Fibroblast of skin of left biceps (primary cell): ENCODE measurements at places on chromosomes 6 and 20.

DNA sequence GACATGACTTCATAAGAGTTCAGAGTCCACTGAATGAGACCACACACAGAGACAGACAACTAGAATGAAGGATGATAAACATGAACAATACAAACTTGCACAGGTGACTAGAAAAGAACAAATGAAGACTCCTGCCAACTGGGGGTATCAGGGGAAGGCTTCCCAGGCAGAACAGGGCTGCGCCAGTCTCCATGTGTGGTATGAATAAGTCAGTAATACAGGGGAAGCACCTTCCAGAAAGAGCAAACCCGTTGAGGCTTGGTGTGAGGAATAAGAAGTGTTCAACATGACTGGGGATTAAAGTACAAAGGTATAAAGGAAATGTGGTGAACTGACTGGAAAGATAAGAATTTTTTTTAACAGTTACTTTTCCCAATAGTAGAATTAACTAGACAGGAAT lies 3.7 kb upstream of the SLC17A2 start:
- no peak for DNase-seq

DNA sequence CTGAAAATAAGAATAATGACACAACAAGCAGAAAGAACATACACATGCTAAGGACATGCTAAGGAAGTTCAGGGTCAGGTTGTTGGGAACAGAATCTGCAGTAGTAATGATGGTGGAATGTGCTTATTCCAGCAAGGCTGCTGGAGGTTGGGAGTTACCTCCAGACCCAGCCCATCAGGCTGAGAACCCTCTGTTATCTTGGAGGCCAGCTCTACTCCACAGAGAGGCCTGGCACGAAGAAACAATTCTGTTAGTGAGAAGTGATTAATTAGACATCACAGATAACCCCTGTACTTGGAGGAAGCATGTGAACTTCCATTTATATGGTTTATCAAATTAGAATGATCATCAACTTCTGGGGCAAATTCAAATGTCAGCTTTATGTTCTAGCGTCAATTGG lies 22.1 kb upstream of the ARHGAP18 start:
- DNase-seq: no peak

DNA sequence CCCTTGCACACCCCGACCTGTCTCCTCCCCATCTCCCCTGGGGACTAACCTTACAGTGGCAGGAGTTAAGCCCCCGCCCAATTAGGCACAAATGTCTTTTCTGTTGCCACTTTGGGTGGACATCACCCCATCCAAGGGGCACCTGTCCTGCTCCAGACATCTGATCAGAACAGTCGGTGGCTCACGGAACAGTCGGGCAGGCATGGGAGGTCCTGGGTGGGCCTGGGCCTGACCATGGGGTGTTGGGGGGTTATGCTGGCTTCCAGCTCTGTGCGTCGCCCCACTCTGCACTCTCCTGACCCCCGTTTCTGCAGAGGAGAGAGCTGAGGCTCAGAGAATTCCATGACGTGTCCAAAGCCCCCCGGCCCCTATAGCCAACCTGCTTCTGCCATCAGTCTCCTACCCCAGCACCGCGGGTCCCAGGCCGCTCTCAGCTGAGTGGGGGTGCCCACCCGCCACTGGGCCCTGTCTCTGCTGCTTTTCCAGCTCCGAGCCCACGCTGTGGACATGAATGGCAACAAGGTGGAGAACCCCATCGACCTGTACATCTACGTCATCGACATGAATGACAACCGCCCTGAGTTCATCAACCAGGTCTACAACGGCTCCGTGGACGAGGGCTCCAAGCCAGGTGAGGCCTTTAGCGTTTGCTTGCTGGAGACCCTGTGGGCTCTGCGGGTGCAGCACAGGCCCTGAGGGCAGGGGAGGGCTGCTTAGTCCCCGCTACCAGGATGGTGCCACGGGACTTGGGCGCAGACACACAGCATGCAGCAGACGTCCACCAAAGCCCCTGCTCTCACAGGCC lies 213.2 kb downstream of the TAF4 start:
- no peak for DNase-seq

- no peak for DNase-seq
These were observed 4.9 kb upstream of the DAAM2 start for GRCh38 chr6:39787322-39787721.

DNA sequence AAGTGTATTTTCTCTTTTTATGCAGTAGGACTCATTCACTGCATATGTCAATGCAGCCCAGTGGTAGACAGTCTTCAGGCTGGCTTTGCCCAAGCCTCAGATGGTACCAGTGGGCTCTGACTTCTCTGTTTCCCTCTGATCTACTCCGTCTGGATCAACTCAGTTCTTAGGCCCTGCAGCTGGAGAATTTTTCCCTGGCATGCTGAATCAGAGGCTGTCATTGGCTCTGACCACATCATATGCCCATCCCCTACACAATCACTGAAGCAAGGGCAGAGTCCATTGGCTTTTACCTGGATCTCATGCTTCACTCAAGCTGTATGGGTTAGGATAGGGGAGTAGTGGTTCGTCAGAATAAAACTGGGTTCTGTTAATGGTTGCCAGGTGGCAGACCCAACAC lies 57.8 kb downstream of the KIZ start:
- DNase-seq: peak; percentile 9

GRCh38 chr6:130829333-130829910 lies 2.2 kb downstream of the SMLR1 start:
- no peak for DNase-seq

DNA sequence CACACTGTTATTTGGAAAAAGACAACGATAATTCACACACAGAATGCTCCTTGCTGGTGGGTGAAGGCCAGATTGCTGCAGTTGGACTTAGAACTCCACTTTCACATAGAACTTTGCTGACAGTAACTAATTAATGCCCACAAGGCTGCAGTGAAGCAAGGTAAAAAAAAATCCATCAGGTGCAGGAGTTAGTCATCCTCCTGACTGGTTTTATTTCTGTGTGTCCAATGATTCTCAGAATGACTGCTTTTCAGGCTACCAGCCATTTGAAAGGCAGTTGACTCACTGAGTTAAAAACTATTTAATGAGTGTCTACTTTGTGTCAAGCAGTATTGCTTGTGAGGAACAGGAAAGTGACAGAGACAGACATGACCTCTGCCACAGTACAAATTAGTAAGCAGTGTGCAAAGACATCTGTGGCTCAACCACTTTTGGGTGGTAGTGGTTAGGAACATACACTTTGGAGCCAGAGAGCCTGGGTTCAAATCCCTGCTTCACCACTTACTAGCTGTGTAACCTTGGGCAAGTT lies 41.9 kb downstream of the ELOVL5 start:
- DNase-seq: no peak

DNA sequence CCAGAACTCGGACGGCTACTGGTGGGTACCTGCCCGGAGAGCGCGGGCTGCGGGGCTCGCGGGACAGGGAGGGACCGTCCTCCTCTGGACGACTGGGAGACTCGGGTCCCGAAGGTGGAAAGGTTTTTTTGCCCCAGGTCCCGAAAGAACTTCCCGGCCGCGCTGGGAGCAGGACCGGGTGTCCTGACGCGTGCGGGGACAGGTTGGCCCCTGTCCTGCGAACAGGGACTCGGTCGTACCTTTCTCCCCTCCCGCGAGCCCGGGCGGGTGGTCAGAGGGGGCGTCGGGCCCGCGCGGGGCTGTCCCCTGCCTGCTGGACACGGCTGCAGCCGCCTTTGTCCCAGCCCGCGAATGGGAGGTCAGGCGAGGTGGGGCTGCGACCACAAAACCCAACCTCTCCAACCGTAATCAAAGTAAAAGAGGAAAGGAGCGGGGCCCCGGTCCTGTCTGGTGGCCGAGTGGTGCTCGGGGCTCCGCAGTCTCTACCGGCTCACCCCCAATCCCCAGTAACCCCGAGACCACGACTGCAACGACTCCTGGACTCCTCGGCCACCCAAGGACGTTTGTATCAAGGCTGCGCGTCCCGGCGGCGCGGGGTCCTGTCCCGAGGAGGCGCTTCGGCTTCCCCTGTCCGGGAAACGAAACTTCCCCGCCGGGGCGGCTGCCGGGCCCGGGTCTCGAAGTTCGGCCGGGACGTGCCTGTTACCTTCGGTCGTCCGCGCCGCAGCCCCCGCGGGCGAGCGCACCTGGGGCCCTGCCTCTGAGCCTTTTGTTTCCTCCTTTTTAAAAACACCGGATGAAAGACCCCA lies 798 bp downstream of the DSP start:
- DNase-seq: no peak

- DNase-seq: no peak
These were observed 3.6 kb downstream of the SERINC3 start for GRCh38 chr20:44518248-44518647.

GRCh38 chr6:45477790-45478189 lies 100.1 kb upstream of the SUPT3H start:
- DNase-seq: no peak

DNA sequence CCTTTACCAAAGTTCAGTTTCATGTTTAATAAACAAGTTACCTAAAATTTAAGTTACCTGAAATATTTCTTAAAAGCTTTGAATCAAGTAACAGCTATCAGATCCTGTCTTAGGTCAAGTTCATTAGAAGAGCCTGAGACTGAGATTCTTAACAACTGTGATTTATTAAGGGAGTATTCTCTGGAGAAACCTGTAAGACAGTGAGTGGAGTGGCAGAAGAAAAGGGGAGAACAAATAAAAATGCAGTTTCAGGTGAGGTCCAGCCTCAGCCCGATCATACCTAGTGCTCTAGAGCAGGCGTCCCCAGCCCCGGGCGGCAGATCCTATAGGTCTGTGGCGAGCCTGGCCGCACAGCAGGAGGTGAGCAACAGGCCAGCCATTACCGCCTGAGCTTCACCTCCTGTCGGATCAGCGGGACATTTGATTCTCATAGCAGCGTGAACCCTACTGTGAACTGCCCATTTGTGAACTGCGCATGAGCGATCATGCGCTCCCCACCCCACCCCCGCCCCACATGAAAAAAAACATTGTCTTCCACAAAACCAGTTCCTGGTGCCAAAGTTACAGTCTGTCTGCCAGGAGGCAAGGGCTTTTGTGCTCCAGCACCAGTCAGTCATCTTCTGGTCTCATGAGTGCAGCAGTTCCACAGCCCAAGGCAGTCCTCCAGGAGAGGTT lies 59.2 kb upstream of the ADGRB3 start:
- DNase-seq: no peak

- no peak for DNase-seq
These were observed 26.8 kb downstream of the DOK5 start for GRCh38 chr20:54502179-54502578.

DNA sequence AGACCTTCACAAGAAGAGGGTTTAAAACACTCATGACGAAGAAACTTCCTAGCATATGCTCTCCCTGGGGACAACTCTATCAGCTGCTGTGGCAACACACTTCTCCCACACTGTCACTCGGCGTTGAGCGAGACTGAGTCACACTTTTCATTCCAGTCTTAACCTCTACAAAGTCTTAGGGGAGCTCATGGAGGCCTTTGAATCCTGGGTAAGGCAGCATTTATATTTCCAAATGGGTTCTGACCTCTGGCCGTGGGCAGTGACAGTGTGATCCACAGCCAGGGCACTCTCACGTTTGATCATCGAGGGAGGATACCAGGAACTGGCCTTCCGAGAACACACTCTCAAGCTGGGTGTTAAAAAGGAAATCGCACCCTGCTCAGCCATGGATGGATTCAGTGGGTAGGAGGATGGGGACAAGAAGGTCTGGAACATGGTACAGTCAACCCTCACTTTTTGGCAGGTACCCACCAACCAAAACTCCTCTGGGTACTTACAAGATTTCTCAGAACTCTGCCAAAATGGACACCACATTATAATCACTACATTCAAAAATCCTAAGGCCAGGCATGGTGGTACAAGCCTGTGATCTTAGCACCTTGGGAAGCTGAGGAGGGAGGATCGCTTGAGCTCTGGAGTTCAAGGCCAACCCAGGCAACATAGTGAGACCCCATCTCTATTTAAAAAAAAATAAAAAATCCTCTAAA lies 19.6 kb downstream of the RRBP1 start:
- peak; percentile 35 for DNase-seq

DNA sequence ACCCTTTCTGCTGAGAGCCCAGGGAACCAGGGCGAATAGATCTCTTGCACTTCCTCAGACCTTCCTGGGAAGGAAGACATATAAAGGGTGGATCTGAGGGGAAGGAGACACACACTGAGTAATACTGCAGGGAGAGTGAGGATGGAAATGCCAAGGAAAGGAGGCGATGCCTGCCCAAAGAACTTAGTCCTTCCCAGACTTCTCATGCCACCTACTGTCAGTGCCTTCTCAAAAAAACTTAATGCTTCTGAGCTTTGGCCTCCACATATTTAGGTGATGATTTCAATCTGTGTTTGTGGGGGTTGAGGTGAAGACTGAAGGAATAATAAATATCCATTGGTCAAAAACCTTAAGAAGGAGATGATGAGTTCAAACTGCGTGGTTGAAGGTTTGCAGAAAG lies 9.7 kb downstream of the BTN3A1 start:
- no peak for DNase-seq

DNA sequence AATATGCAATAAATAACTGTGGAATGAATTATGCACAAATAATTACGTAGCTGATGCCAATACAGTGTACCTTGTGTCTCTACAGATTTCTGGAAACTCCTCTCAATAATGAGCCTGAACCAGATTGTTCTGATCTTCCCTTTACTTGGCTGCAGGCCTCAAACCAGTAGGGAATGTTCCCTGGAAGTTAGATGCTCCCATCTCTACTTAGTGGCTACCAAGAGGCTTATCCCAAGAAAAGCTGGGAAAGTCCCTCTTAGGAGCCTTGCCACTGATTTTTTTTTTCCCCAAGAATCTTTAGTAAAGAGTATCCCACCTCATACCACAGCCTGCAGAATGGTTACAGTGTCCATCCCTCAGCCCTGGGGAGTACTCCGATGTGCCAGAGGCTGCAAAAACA lies 702.1 kb downstream of the RFPL4B start:
- no peak for DNase-seq

GRCh38 chr6:3285732-3286131 lies 27.0 kb downstream of the PSMG4 start:
- no peak for DNase-seq

- peak; percentile 48 for DNase-seq
These were observed 50.7 kb upstream of the CD83 start for GRCh38 chr6:14066782-14067406.

- DNase-seq: no peak
These were observed 204.5 kb downstream of the ZDHHC14 start for GRCh38 chr6:157585274-157586087.

- DNase-seq: no peak
These were observed 43.5 kb downstream of the FAM184A start for GRCh38 chr6:119034827-119035458.

GRCh38 chr6:42279144-42279781 lies 61.6 kb upstream of the MRPS10 start:
- no peak for DNase-seq
